ENCODE measurements at places on chromosomes 1 and 21. TPM values are rescaled to one million over a fixed set of nuclear protein-coding genes. Genes with fewer than 3 reads are reported as not detected.

The RIPPLY3 gene
- total RNA-seq, result not detected

The SYTL1 gene
- total RNA-seq, result not detected

The PRR9 gene
- total RNA-seq, result 0.22 TPM

The PRAMEF13 gene
- not detected for total RNA-seq

The SPRR2F gene
- total RNA-seq, result not detected

The NT5C1A gene
- not detected for total RNA-seq

The GUCA2B gene
- total RNA-seq, result not detected

The CLEC20A gene
- not detected for total RNA-seq

The LRRC3 gene
- total RNA-seq, result 0.29 TPM

The BRDT gene
- total RNA-seq, result 2.1 TPM

The GSTM5 gene
- total RNA-seq, result 0.43 TPM

The FCRL6 gene
- total RNA-seq, result not detected

The NUP133 gene
- 23.6 TPM for total RNA-seq

The TDRD5 gene
- total RNA-seq, result not detected

The CCDC17 gene
- total RNA-seq, result 1.1 TPM

The SPRR2A gene
- total RNA-seq, result not detected
